ENCODE measurements at places on chromosomes 6 and 20. TPM values are rescaled to one million over a fixed set of nuclear protein-coding genes. Genes with fewer than 3 reads are reported as not detected.

Gene GTSF1L
- total RNA-seq, result not detected

Gene TLDC2
- total RNA-seq, result not detected

DNA sequence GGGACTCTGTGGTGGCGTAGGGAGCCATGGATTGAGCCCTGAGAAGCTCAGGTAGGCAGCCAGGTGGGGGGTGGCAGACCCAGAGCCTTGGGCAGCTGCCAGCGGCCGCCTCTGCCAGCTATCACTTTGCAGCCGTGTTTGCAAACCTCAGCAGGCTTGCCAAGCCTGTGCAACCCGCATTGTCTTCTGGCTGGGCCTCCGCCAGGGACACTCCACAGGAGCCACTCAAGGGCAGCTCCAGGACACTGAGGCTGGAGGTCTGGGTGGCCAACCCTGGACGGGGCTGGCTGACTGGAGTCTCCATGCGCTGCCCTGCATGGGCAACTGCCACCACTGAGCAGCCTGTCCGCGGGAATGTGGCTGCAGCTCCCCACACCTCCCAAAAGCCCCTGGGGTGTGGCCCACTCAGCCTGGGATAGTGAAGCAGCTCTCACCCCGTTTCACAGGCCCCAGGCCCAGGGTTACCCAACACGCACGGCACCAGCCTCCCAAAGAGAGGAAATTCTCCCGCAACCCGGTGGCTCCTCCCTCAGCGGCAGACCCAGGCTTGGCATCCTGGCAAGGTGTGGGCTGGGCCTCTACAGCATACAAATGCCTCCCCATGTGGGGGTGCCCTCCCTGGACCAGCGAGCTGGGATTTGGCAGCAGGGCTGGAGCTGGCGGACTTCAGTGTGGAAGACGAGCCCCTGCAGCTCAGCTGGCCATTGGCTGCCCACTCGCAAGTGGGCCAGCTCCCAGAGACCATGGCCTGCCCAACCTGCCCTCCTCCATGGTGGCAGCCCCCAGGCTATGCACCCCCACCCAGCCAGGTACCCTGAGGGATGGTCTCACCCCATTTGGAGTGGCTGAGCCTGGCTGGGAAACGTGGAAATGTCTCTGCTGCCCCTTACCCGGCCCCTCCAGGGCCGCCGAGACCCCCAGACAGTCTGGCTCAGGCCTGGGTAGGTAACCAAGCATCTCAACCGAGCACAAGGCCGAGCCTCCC, 2.9 kb downstream of the CHRNA4 start:
- DNase-seq, result no peak

DNA sequence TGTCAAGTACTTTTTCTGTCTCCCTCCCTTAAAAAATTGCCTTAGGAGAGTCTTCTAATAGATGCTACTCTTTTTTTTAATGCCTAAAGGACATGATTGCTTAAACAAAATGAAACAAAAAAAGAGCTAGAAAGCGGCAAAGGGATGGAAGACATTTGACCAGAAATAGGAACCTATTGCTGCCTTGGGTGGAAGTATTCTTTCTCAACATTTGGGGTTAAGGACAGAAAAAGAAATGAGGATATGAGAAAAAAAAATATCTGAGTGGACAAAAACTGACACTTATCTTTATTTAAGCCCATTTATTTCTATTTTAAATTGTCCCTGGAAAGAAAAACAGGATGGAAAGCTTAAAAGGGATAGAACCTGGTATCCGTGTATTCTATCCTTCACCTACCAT, 664.9 kb upstream of the CITED2 start:
- no peak for DNase-seq

DNA sequence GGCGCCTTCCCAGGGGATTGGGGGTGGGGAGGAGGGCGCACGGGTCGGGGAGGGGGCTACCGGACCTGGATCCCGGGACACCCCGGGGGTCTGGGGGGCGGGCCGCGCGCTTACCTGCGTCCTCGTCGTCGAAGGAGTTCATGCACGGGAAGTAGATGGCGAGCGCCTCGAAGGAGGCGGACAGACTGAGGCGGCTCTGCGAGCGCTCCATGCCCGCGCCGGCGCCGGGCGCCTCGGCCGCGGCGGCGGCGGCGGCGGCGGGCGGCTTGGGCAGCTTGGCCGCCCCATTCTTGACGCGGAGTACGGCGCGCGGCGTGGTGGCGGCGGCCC, 320 bp downstream of the RIMS4 start:
- DNase-seq, result no peak

Gene MYB
- total RNA-seq, result 4.7 TPM

DNA sequence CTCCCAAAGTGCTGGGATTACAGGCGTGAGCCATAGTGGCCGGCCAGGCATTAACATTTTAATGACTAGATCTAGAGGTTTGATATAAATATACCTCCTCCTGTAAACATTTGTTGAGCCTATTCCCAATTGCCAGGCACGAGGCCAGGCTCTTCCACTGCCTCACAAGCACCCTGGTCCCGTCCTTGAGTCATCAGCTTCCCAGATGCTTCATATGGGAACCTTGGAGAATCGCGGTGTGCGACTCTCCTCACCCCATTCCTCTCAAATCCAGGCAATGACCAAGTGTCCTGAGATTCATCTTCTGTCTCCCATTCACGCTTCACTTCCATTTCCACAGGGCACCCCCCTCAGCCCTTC, 35.9 kb upstream of the PIM1 start:
- no peak for DNase-seq

GRCh38 chr6:335572-335971, 43.3 kb downstream of the DUSP22 start:
- no peak for DNase-seq

GRCh38 chr6:16987996-16988395, 113.9 kb upstream of the STMND1 start:
- no peak for DNase-seq

Gene RBPJL
- not detected for total RNA-seq

Gene EPPIN
- total RNA-seq, result not detected

Gene VSX1
- not detected for total RNA-seq

- DNase-seq, result no peak
Observed at GRCh38 chr6:168131464-168132415, 52.7 kb upstream of the FRMD1 start.

DNA sequence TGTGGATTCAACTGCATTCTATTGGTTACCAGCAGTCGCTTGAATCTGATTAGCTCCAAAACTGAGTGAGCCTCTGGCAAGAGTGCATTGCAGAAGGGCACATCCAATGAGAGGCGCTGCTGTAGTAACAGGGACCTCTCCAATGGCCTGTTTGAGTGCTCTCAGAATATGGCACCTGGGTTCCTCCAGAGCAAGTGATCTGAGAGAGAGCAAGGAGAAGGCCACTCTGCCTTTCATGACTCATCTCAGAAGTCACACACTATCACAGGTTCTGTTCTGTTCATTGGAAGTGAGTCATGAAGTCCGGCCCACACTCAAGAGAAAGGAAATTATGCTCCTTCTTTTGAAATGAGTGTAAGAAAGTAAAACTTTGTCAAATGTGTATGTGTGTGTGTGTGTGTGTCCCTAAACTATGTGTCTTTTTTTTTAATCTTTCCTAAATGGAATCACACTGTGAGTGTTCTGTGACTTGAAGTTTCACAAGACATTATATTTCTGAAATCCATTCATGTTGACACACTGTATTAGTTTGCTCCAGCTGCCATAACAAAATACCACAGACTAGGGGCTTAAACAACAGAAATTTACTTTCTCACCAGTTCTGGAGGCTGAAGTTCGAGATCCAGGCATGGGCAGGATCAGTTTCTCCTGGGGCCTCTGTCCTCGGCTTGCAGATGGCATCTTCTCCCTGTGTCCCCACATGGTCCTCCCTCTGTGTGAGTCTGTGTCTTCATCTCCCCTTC, 138.3 kb upstream of the CDYL start:
- no peak for DNase-seq

DNA sequence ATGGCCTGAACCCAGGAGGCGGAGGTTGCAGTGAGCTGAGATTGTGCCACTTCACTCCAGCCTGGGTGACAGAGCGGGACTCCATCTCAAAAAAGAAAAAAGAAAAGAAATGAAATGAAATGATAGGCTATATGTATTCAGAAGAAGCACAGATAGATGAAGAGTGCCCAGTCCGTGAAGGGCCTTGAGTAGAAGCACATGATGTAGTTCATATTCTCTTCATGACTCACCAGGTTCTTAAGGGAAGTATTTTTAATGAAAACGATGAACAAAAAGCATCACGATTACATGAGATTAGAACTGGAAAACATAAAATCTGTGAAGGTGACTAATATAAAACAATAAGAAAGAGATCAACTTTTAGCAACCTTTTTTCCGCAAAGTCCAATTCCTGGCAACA, 29.8 kb downstream of the TPD52L1 start:
- DNase-seq, result no peak

Gene RGS17
- not detected for total RNA-seq

DNA sequence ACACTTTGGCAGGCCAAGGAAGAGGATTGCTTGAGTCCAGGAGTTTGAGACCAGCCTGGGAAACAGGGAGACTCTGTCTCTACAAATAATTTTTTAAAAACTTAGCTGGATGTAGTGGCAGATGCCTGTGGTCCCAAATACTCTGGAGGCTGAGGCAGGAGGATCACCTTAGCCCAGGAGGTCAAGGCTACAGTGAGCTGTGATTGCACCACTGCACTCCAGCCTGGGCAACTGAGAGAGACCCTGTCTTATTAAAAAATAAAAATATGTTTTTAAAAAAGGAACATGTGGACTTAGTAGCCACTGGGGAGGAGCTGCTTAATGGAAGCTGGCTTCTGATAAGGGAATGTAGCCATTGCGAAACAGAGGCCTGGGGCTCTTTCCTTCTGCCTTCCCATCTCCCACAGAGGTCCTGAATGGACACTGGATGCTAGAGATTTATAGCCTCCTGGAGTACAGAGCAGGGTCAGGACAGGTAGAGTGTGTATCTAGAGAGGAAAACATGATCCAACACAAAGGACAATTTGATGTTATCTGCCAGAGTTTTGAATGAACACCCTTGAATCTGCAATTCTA, 21.7 kb upstream of the GMNN start:
- no peak for DNase-seq

GRCh38 chr6:148518511-148519156, 176.0 kb downstream of the SASH1 start:
- no peak for DNase-seq

Gene FKBP1A
- total RNA-seq, result 77.8 TPM

DNA sequence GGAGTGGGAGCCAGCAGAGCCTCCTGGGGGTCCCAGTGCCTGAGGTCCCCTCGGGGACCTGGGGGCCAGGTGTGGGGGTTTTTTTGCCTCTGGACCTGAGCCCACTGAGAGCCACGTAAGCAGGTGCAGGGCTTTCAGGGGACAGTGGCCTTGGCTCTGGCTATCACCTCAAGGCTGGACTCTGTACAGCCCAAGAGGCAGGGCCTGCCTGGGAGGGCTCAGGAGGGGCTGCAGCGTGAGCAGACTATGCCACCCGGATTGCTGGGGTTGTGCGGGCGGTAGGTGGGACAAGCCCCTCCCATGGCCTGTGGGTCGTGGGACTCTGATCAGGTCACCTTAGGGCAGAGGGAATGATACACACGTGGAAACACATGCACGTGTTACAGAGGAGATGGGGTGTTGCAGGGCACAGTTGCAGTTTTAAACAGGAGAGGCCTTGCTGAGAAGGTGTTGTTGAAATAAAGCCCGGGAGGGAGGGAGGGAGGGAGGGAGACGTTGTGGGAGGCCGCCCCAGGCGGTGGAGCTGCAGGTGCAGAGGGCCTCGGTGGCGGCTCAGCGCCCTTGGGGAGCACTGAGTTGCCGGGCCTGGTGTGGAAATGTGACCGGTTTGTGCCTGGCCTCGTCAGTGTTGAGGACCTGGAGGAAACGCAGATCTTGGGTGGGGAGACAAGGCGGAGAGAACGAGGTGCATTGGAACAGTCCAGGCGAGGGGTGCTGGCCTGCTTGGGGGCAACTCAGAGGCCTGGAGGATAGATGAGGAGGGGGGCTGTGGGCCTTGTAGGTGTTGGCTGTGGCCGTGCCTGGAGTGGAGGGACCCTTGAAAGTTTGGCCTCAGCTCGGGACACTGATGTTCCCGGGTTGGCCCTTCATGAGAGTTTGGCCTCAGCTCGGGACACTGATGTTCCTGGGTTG, 2.3 kb downstream of the TCEA2 start:
- no peak for DNase-seq

- peak; percentile 60 for DNase-seq
Observed at GRCh38 chr6:89834884-89835792, 5.5 kb downstream of the CASP8AP2 start.

Gene SNRPB2
- total RNA-seq, result 49.0 TPM

DNA sequence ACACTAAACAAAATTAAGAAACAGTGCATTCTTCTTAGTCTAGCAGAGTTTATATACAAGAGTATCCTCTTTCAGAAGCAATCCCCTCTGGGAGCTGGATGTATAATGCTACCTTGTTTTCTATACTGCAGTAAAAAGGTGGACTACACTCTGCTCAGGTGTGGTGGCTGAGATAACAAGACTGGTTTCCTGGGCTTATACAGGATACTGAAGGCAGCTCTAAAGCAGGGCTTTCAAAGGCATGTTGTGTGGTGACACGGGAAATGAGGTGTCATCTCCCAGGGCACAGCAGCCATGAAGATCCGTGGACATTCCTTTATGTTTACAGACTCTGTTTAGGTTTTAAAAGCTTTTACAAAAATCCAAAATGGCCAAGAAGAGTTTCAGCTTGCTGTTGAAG, 136.7 kb downstream of the MAP3K4 start:
- peak; percentile 11 for DNase-seq

GRCh38 chr6:40585651-40586269, 1.4 kb downstream of the LRFN2 start:
- no peak for DNase-seq
